HFFc6 (cell line): ENCODE measurements at places on chromosomes 11 and 22. TPM values are rescaled to one million over a fixed set of nuclear protein-coding genes. Genes with fewer than 3 reads are reported as not detected.

DNA sequence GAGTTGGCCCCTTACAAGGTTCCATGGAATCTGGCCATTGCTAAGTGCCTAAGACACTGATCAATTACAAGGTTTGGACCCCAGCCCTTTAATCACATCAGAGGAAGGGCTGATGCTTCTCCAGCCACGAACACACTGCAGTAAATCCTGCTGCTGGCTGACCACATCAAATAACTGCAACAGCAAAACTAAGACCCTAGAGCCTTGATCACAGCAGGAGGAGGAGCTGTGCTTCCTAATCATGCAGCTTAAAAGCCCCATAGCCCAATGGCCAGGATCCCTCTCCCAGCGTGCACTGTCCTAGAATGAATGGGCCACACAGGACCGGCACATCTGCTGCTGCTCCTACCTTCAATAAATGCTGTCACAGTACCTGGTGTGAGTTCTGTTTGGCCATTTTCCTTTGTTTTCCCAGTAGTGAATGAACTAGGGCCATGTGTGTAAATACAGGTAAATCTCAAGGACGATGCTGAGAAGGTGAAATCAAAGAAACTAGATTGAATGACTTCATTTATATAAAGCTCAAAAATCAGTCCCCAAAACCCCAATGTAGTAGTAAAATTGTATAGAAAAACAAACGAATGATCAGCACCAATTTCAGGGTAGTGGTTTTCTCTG lies 12.7 kb downstream of the ZP1 start:
- DNase-seq, result no peak

GRCh38 chr11:61683961-61684869 lies 4.0 kb downstream of the DAGLA start:
- no peak for DNase-seq

GRCh38 chr11:129779342-129779741 lies 36.3 kb upstream of the TMEM45B start:
- no peak for DNase-seq

- no peak for DNase-seq
These were observed 383.9 kb upstream of the FAT3 start for GRCh38 chr11:91840640-91841240.

DNA sequence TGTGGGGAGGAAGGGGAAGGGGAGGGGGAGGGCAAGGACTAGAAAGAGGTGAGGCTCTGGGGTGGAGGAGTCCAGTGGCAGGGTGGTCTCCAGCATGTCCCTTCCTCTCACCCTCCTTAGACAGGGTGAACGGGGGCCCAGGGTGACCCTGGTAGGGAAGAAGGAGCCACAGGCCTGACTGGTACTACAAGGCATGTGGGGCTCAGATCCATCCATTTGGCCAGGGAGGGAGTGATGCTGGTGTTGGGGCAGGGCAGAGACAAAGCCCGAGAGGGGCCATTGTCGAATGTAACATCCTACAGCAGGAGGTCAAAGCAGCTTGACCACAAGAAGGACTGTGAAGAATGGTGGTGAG lies 69.0 kb upstream of the SHISAL1 start:
- DNase-seq, result no peak

- no peak for DNase-seq
These were observed 17.7 kb downstream of the C11orf87 start for GRCh38 chr11:109439684-109440083.

DNA sequence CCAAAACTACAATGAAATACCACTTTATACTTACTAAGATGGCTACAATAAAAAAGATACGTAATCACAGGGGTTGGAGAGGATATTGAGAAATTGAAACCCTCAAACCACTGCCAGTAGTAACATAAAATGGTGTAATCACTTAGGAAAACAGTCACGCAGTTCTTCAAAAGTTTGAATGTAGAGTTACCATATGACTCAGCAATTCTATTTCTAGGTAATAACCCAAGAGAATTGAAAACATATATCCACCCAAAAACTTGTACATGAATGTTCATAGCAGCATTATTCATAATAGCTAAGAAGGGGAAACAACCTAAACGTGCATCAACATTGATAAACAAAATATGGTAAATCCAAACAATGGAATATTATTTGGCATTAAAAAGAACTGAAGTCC lies 24.4 kb upstream of the PSMA1 start:
- DNase-seq, result no peak

DNA sequence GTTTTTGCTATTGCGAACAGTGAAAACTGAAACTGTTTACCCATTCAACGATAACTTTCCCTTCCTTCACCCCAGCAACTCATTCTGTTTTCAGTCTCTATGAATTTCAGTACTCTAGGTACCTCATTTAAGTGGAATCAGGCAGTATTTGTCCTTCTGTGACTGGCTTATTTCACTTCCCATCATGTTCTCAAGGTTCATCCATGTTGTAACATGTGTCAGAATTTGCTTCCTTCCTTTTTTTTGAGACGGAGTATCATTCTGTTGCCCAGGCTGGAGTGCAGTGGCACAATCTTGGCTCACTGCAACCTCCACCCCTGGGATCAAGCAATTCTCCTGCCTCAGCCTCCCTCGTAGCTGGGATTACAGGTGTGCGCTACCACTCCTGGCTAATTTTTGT lies 23.7 kb downstream of the HTR3B start:
- no peak for DNase-seq

DNA sequence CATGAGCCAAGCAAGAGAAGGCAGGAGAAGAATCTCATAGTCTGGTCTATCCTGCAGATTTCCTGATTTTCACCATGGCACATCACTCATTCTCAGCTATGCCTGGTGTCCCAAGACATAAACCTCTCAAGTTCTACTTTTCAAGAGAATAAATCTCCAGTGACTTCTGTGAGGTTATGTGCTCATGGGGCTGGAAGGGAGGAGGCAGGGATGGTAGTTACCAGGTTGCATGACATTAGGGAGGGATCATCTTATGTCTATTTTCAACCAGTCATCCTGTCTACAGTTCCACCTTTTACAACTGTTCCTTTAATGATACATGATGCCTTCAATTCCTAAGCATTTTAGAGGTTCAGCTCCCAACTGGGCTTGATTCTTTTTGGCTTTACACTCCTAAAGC lies 297.7 kb downstream of the SOX6 start:
- DNase-seq, result no peak

GRCh38 chr22:27518531-27519340 lies 282.8 kb downstream of the MN1 start:
- DNase-seq, result no peak

GRCh38 chr11:118045191-118045590 lies 31.7 kb upstream of the TMPRSS4 start:
- DNase-seq, result no peak

DNA sequence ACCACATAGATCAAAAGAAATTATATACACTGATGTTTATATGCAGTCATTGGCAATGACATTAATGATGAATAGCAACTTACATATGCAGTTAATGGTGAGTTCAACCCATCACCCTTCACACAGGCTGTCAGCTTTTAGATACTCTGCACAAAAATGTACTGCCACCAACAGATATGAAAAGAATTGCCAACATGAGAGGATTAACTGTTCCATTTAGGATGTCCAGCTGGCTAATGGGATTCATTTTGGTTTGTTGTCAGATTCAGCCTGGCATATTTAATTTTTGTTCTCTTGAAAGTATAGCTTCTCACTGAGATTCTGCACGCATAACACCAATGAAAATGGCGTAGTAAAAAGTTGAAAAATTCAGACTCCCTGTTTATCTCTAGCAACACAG lies 554.0 kb upstream of the ARHGAP42 start:
- no peak for DNase-seq

GRCh38 chr22:31853736-31854495 lies 90.4 kb upstream of the YWHAH start:
- no peak for DNase-seq

- DNase-seq, result no peak
These were observed 9.0 kb upstream of the MTMR3 start for GRCh38 chr22:29873943-29874342.

Gene OR51E2
- total RNA-seq, result 0.10 TPM in 1 of 3 replicates, not detected in the others

Gene GGTLC3
- total RNA-seq, result not detected in 3 replicates

Gene LRRN4CL
- 1.3 to 3.6 TPM (median 1.8 TPM) in 3 replicates for total RNA-seq

Gene NEFH
- total RNA-seq, result not detected in 2 replicates

Gene MS4A8
- not detected in 3 replicates for total RNA-seq

Gene CARD10
- total RNA-seq, result 4.6 to 5.6 TPM (median 5.1 TPM) in 3 replicates

Gene CRYBB3
- not detected in 3 replicates for total RNA-seq

Gene OR52H1
- total RNA-seq, result not detected in 3 replicates

Gene GRAP2
- not detected in 3 replicates for total RNA-seq
